HFFc6 (cell line): ENCODE measurements at places on chromosomes 11 and 22. TPM values are rescaled to one million over a fixed set of nuclear protein-coding genes. Genes with fewer than 3 reads are reported as not detected.

DNA sequence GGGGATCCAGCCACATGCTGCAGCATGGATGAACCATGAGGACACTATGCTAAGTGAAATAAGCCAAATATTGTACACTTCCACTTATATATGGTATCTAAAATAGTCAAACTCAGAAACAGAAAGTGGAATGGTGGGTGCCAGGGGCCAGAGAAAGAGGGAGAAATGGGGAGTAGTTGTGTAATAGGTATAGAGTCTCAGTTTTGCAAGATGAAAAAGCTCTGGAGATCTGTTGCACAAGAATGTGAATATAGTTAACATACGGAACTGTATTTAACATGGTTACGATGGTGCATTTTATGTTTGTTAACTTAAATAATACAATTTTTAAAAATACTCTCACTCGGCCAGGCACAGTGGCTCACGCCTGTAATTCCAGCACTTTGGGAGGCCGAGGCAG, 21.2 kb downstream of the GDPD5 start:
- no peak for DNase-seq

DNA sequence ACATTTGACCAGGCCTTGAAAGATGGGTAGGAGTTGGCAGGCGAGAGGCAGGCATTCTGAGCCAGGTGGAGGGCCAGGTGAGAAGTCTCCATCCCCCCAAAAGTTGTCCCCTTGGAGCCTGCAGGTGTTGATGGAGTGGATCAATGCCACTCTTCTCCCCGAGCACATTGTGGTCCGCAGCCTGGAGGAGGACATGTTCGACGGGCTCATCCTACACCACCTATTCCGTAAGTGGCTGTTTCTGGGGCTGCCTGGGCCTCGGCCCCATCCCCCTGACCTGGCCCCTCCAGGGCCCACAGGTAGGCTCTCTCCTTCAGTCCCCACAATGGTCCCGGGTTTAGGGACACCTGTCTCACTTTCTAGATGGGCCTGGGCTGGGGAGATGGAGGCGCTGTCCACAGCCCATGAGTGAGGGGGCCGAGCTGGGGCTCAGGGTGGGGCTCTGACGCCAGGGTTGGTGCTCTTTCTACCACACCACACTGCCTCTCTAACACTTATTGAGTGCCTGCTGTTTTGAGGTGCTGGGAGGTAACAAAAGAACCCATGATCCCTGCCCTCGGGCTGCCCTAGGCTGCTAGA, 7.0 kb downstream of the PARVG start:
- no peak for DNase-seq

GRCh38 chr22:29141078-29141688, 64.5 kb upstream of the EMID1 start:
- DNase-seq, result no peak

GRCh38 chr11:19472679-19473078, 231.9 kb upstream of the E2F8 start:
- no peak for DNase-seq

GRCh38 chr22:50403701-50404101, 60.6 kb downstream of the PPP6R2 start:
- DNase-seq, result no peak

- DNase-seq, result no peak
These were observed 11.8 kb upstream of the SSTR3 start for GRCh38 chr22:37223965-37224551.

DNA sequence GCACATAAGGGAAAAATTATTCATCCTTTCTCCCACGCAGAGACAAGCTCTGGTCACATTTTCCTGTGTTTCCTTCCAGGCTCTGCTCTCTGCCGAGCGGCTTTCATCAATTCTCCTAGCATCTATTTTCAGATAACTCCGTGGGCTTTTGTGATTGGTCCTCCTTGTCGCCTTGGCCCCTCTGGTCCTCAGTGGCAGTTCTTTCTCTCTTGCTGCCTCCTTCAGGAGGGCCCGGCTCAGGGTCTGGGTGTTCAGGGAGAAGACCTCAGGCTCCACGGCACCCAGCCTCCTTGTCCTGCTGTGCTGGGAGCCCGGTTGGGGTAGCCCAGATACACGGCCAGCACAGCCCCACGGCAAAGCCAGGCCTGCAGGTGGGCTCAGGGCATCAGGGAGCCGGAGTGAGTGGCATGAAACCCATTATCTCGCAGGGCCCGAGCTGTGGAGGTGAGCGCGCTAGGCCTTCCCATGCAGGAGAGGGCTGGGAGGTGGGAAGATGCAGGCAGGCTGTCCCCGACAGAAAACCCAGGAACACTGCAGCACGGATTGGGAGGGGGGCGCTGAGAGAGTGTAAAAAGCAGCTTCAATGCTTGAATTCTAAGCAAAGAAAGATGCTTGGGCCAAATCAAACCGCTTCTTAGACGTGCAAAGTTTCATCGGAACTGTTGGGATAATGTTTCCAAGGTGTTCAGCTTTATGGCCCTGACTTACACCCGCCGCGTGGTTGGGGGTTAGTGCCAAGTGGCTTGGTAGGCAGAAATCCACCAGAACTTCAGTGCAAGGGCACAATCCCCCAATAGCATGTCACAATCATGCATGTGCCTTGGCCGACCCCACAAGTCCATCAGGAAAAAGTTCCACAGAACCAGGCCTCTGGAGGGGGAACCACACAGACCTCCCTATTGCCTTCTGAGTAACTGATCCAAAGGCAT, 81.9 kb upstream of the WNT7B start:
- DNase-seq, result no peak

Gene TNNT3
- total RNA-seq, result not detected in 3 replicates

Gene OR52I2
- total RNA-seq, result not detected in 3 replicates

Gene CNGA4
- total RNA-seq, result not detected in 3 replicates
